ENCODE measurements at places on chromosomes 4 and X.

DNA sequence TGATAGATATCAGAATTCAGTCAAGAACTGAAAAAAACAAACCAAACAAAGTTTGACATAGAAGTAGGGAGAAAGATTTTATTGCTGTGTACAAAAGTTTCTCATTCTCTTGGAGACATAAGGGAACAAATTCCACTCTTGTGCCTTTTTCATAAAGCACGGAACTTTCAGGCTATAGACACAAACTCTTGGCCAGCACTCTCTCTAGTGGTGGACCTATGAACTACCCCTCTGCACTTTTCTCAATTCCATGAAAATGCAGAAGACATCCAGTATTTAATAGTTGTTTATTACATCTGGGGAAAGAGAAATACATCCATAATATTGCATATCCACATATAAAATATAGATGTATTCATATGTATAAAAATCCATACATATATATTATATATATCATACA lies 291.6 kb upstream of the HS3ST1 start:
- no peak for DNase-seq

DNA sequence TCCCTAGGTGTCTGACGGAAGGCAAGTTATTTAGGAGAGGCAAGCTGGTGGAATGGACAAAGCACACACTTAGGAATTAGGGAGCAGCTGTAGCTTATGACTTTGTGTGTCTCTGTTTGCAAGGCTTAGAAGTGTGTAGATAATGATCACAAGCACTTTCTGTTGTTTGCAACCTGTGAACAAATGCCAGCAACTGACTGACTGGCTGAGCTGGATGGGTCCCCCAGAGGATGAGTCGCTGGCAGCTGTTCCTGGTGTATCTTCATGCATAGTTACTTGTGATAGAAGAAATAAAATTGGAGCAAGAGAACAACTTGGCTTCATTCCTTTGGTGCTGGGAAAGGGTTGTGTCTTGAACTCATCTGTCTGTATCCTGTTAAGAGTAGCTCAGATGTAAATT lies 64.2 kb upstream of the BEND4 start:
- DNase-seq = no peak

DNA sequence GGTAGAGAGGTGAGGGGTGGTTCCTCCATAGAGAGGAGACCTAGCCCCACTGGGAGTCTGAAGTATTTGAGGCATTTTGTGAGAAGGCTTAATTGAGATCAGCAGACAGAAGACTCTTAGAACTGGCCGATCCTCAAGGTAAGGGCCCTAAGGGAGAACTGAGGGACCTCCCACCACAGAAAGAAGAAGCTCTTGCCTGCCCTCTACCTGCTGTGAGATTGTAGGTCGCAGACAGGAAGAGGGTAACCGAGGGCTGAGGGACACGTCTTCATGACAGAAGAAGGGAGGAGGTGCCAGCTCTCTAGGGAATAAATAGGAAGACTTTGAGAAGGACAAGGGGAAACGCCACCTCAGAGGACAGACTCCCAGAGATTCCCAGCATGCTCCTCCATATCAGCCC lies 24.1 kb upstream of the MAGEC1 start:
- no peak for DNase-seq

- no peak for DNase-seq
These were observed 39.1 kb downstream of the NHS start for GRCh38 chrX:17414027-17414658.

DNA sequence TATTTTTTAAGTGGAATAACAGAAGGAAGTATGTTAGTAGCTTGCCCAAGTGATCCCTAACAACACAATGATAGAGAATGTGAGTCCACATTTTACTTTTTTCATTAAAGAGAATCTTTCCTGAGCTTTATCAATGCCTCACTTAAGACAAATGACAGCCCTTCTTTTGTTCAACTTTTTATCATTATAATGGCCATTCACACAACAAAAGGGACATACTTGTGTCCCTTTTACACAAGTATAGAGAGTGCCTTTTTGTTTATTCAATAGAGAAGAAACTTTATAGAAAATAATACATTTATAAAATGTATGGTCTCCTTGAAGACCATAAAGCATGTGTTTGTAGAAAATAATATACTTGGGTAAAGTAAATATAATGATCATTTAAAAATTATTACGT lies 96.3 kb downstream of the PDE5A start:
- no peak for DNase-seq

- no peak for DNase-seq
These were observed 30.7 kb downstream of the MOSPD2 start for GRCh38 chrX:14903891-14904290.

Measured in GM12878 (cell line).